GOT3 (cell line): ENCODE measurements at places on chromosomes 4 and X.

- no peak for DNase-seq
These were observed 4.8 kb downstream of the HNRNPDL start for GRCh38 chr4:82425478-82425877.

GRCh38 chr4:13642170-13642950 lies 14.8 kb upstream of the BOD1L1 start:
- no peak for DNase-seq

GRCh38 chr4:141102367-141102766 lies 30.9 kb downstream of the RNF150 start:
- DNase-seq = no peak

DNA sequence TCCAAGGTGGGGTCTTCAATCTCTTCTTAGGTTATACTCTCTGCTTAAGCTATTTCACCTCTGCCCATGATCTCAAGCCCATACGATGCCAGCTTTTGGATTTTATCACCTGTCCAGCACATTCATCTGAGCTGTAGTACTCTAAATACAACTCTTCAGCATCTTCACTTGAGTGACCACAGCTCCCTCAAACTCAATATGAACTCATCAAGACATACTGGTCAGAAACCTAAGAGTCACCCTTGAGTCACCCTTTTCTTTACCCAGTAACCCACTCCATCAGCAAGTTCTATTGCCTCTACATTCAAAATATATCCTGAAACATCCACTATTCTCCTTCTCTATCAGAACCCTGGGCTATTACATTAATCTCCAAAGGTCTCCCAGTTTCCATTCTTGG lies 69.4 kb downstream of the DCHS2 start:
- no peak for DNase-seq

DNA sequence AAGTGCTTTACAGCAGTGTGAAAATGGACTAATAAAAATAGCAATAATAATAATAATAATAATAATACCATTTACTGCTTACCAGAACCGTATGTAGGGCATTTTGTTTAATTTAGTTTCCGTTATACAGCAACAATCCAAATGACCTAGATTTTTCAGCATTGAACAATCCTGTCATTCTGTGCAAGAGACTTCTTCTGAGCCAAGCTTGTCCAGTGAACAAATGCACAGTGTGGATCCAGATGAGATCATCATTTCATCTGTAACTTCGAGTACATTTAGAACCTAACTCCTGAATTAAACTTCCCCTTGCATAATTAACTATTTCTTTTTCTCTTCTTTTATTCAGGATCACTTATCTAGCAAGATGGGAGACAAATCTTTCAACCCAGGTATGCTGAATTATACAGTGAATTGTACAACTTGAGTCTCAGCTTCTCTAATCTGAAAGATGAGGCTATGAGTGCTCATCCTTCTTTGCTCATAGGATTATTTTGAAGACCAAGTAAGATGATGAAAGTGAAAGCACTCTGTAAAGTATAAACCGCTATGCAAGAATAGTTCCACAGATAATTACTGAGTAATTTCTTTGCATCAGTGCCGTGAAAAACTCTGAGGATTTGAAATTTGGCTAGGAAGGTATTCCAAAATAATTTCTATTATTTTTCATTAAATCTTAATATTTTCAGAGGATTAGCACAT lies 6.6 kb downstream of the CLNK start:
- DNase-seq = no peak

- DNase-seq = no peak
These were observed 31.1 kb downstream of the NHSL2 start for GRCh38 chrX:71941776-71942175.
